ENCODE measurements at places on chromosomes 12 and 14.
A peak's percentile ranks its signal among the peaks of the same experiment; 100 is the strongest.

DNA sequence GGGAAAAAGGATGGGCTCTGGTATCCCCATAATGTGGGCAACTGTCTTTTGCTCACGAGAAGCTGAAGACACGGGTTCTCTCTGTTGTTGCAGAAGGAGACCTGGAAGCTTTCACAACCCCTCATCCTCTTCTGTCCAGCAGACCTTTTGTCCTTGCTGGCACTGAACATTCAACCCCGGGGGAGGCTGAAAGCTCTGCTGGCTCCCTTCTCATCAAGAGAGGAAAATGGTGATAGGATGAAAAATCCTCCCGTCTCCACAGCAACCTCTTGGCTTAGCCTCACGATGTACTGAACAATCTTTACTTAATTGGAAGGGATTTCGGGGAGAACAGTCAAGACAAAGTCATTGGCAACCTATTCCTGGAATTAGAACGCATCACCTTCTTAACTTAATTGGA is 39.0 kb downstream of the ELK3 start:
- DNase-seq, result peak; percentile 71

GRCh38 chr12:67534681-67535080 is 113.9 kb upstream of the DYRK2 start:
- DNase-seq, result peak; percentile 88

DNA sequence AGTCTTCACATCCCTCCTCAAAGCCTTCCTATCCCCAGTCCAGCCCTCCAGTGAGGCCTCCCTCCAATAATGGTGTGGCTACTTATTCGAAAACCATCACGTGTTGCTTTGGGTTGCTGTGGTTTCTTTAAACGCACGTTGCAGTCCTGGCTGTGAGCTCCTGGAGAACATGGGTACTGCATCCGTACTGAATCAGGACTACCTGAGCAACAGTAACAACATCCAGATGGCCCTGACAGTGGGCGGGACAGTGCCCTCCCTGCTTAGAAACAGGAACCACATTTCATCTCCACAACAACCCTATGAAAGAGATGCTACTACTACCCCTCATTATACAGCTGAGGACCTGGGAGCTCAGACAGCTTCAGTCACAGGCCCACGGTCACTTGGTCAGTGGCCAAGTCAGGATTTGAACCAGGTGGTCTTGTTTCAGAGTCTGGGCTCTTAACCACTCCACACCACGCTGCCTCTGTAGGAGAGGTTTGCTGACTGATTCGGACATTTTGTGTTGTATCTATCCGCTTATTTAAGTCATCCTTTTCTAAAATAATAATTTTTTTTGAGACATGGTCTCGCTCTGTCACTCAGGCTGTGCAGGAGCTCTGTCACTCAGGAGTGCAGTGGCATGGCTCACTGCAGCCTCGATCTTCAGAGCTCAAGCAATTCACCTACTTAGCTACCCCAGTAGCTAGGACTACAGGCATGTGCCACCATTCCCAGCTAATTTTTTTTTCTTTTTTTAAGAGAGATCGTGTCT is 104.8 kb downstream of the DPF3 start:
- no peak for DNase-seq

DNA sequence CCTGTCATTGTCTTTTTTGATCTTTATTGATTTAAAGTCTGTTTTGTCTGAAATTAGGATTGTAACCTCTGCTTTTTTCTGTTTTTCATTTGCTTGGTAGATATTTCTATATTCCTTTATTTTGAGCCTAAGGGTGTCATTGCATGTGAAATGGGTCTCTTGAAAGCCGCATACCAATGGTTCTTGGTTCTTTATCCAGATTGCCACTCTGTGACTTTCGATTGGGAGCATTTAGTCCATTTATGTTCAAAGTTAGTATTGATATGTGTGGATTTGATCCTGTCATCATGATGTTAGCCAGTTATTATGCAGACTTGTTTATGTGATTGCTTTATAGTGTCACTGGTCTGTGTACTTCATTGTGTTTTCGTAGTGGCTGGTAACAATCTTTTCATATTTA is 29.8 kb upstream of the PLBD1 start:
- DNase-seq, result no peak

Data from fibroblast of the conjunctiva (primary cell).